ENCODE measurements at places on chromosomes 7 and 10. TPM values are rescaled to one million over a fixed set of nuclear protein-coding genes. Genes with fewer than 3 reads are reported as not detected.
A peak's percentile ranks its signal among the peaks of the same experiment; 100 is the strongest.

DNA sequence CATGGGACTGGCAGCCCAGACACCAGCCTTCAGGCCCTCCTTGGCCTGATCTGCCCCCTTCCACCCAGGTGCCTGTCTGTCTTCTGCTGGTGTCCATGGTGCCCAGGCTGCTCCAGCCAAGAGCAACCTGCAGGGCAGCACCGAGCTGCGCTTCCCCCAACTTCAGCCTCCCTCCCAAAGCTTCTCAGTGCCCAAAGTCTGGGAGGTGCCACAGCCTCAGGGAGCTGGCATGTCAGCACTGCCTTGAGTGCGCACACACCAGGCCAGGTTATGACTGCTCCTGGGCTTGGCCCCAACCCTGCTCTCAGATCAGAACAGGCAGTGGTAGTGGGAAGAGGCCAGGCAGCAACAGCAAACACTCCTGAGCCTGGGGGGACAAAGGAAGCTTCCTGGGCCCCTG lies 304.6 kb upstream of the NRG3 start:
- DNase-seq, result no peak
- H3K36me3 ChIP-seq, result no peaks in the 10 kb centered on the region
- H3K27ac ChIP-seq, result no peak overlapping the region
- no peaks in the 10 kb centered on the region for H3K27me3 ChIP-seq
- H3K4me1 ChIP-seq, result no peaks in the 10 kb centered on the region
- no peak overlapping the region for H3K4me3 ChIP-seq

DNA sequence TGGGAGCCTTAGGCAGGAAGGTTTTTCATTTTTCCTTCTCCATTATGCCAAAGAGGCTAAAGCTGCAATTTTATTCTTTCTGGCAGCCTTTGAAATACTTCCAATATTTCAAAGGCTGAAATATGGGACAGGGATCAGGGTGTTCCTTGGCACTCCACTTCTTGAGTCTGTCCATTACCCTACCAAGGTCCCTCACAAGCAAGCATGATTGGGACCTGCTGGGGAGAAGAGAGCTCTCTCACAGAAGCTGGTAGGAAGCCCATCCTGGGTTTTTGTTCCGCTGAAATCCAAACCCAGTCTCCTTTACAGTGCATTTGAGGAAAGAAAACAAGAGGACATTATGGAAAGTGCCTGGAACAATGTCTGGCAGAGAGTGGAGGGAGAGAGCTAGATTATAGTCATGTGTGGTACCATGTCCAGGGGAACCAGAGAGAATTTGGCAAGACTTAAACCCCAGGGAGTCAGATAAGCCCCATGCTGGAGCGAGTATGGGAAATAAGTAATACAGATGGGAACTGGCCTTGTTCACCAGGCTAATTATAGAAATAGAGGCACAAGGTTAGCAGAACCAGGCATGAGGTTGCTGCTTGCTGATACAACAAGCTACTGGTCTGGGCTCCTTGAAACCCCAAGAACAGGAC lies 104.7 kb downstream of the LSM5 start:
- DNase-seq, result no peak
- no peaks in the 10 kb centered on the region for H3K27me3 ChIP-seq
- no peak overlapping the region for H3K4me3 ChIP-seq
- no peaks in the 10 kb centered on the region for H3K4me1 ChIP-seq
- no peak overlapping the region for H3K27ac ChIP-seq

Gene AGAP6
- 24.6 TPM for total RNA-seq

- no peaks in the 10 kb centered on the region for H3K4me1 ChIP-seq
- no peaks in the 10 kb centered on the region for H3K27me3 ChIP-seq
- H3K27ac ChIP-seq, result no peak overlapping the region
These were observed 49.8 kb downstream of the PAXIP1 start for GRCh38 chr7:154953006-154953684.

DNA sequence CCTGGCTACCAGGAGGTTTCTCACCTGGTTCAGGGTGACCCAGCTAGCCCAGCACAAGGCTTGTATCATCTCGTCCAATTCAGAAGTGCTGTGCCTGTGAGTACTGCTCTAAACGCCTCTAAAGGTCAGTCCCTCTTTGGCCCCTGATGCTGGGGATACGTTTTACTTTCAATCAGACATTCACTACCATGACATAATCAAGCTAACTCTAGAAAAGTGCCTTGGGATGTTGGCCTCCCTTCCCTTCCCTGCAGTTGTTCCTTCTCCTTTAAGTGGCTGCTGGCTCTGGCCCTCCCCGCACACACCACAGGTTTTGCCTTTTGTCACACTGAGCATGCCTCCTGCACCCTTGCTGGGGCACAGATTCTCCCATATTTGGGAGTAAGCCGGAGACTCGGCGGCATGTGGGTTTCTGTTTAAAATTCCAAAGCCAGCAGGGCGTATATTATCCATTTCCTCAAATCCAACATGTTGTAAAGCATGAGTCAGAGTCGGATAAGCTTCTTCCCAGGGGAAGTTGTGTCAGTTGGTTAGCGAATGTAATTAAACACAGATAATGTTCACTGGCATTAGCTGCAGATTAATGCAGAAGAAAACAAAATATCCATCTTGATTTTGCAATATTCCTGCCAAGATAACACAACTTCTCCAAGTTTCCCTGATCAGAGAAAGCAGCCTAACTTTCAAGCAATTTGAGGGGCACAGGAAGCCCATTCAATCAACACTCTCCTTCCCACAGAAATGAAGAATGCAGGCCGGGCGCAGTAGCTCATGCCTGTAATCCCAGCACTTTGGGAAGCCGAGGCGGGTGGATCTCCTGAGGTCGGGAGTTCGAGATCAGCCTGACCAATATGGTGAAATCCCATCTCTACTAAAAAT lies 31.8 kb upstream of the VCL start:
- peak; percentile 83 for DNase-seq
- H3K36me3 ChIP-seq, result no peaks in the 10 kb centered on the region
- no peak overlapping the region for H3K4me3 ChIP-seq
- H3K27ac ChIP-seq, result peak overlapping the region; percentile 87
